GM04504 (cell line): ENCODE measurements at places on chromosomes 2 and 18.

- peak; percentile 48 for DNase-seq
Measured at GRCh38 chr2:191746346-191747169, 68.6 kb downstream of the NABP1 start.

- DNase-seq: no peak
Measured at GRCh38 chr2:130823886-130824491, 12.7 kb upstream of the ARHGEF4 start.

DNA sequence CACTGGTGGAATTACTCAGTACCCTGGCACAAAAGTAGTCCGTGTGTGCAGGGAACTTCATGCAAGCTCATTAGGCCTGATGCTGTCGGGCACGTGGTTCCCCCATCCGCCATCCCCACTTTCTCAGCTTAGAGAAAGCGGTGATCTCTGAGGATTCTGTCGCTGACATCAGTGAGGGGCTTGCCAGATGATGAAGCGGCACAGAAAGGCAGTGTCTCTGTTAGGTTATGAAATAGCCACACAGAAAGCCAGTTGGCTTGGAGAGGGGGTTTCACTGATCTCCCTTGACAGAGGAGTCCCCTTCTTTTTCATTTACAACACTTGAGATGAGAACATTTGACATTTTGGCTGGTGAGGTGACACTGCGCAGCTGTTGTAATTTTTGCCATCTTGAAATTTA, 179.7 kb downstream of the FAM210A start:
- no peak for DNase-seq

GRCh38 chr18:49752095-49752457, 61.3 kb downstream of the ACAA2 start:
- no peak for DNase-seq

DNA sequence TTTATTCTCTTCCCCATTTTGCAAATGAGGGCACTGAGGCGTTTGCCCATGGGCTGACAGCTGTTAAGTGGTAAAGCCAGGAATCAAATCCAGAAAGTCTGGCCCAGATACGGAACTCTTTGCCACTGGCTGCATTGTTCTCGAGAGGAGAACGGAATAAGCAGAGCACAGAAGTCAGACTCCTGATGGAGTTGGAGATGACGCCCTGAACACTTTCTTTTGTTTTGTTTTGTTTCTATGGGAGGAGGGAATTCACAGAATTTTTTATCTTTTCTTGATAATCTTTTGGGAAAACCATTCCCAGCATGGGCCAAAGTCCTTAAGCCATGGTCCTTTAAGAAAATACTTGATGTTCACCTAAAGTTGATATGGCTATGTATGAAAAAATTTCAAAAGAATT, 322.2 kb downstream of the RDH14 start:
- no peak for DNase-seq

GRCh38 chr2:235642446-235643098, 148.7 kb downstream of the AGAP1 start:
- no peak for DNase-seq

DNA sequence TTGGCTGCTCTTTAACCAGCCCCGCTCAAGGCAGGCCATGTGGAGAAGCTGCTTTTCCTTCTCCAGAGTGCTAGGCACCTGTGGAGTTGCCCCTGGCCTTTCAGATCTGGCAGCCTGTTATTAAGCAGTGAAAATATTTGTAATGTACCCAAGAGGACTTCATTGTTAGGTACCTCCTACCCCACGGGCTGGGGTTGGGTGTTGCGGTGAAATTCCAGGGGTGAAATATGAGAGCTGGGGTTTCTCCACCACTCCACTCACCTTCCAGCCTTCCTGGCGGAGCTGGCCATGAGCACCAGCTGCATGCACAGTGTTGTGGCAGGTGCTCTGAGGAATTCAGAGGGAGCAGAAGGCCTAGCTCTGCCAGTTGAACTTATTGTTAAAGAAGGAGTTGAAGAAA, 39.1 kb downstream of the NTSR2 start:
- no peak for DNase-seq

DNA sequence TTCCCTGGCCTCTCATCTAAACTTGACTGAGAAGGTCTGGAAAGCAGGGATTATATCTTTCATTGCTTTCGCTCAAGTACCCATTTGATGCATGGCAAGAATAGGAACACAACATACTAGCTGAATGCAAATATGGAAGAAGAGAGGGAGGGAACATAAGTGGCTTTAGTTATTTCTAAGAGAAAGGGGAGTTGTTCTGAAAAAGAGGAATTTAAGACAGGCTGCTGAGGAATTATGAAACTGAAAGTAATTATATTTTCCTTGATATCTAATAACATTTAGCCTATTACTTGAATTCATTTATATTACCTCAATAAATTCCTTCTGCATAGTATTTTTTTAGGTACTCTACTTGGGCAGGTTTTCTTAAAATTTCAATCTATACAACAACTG, 105.8 kb upstream of the TTN start:
- no peak for DNase-seq

DNA sequence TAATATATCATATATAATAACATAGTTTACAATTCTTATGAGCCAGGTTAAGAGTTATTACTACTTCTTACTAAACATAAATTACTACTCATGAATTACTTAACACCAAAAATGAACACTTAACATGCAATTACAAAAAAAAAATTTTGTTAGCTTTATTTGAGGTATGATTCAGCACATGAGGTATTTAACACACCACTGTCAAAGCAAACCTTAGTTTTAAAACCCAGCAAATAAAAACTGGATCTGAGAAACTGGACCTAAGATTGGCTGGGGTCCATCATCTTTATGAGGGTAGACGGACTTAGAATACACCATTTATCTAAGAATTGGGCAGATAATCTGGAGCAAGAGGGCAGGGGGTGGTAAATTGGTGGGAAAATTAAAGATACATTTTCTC, 81.8 kb upstream of the CREB1 start:
- DNase-seq: no peak

DNA sequence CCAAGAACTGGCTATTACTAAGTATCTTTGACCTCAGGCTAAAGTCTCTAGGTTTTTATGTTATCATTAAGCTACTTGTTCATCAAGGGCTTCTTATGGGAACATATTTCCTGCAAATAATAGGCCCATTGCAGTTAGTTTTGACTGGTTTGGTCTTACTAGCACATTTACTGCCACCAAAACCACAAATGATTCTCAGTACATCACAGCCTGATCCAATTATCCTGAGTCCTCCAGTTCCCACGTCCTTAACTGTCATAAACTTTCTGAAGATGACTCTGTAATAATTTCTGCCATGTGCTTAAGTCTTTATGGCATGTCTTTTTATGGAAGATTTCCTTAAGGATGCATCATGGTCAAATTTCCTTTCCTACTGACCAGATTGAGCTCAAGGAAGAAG, 123.3 kb upstream of the TANK start:
- DNase-seq: peak; percentile 90

GRCh38 chr18:11710578-11710977, 21.5 kb downstream of the GNAL start:
- DNase-seq: no peak

GRCh38 chr18:47726550-47726949, 203.9 kb downstream of the SMAD2 start:
- no peak for DNase-seq

GRCh38 chr2:240000671-240001070, 24.5 kb downstream of the NDUFA10 start:
- no peak for DNase-seq

DNA sequence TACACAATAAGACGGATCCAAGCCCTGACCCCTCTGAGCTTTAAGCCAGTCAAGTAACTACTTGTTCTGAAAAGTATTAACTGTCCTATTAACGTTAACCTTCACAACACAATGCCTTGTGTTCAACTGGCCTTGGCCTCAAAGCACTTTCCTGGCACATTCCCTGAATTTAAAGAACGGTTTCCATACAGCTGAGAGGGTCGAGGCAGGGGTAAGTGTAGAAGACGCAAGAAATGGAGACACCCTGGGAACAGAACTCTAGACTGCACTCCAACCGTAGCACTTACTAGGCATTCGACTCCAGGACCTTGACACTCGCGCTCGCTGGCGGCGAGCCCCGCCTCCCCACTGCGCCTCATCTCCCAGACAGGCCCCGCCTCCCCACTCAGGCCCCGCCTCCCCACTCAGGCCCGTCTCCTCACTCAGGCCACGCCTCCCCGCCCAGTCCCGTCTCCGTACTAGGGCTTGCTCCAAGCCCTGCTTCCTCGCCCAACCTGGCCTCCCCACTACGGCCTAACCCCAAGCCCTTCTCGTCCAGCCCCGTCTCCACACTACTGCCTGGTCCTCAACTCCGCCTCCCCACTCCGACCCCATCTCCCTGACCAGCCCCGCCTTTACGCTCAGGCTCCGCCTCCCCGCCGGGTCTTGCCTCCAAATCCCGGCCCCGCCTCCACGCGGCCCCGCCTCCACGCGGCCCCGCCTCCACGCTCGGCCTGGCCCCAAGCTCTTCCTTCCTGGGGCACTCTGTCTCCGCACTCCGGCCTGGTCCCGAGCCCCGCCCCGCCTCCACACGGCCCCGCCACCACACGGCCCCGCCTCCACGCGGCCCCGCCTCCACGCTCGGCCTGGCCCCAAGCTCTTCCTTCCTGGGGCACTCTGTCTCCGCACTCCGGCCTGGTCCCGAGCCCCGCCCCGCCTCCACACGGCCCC, 887 bp upstream of the TMEM87B start:
- peak; percentile 86 for DNase-seq

- no peak for DNase-seq
Measured at GRCh38 chr2:212961255-212961654, 190.2 kb downstream of the IKZF2 start.

- DNase-seq: no peak
Measured at GRCh38 chr2:206337956-206338355, 63.5 kb downstream of the ZDBF2 start.

- no peak for DNase-seq
Measured at GRCh38 chr2:159091976-159092375, 123.5 kb downstream of the TANC1 start.

GRCh38 chr2:84970868-84971509, at the start of gene KCMF1:
Gene KCMF1, plus strand, starts transcription at chr2:84971161. Its CDS starts 291 bp downstream, at chr2:84971452.
- DNase-seq: no peak

DNA sequence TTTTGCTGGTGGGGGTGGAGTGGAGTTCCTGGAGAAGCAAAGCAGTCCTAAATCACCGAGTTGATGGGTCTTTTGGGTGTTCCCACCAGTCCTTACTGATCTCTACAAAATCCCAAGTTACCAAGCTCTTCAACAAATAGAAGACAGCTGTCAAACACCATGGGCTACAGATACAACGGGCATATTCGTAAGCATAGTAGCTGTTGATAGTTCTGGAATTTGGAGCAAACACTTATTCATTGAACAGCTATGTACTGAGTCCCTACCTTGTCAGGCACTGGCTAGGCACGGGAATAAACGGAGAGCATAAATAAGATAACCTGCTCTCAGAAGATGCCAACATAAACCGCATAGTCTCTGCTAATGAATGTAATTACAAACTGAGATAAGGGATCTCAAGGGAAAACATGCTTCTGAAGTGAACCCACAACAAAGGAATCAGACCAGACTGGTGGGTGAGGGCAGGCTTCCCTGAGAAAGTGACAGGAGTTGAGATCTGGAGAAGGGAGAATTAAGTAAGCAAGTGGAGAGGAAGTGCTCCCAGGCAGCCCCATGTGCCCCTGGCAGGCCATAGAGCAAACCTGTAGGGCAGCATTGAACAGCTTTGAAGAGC, 947 bp upstream of the ANKRD44 start:
- no peak for DNase-seq

- no peak for DNase-seq
Measured at GRCh38 chr2:185161701-185162100, 563.4 kb downstream of the ZNF804A start.

- no peak for DNase-seq
Measured at GRCh38 chr2:238691596-238692491, 156.0 kb upstream of the TWIST2 start.

- DNase-seq: no peak
Measured at GRCh38 chr2:64649013-64649484, 4.7 kb downstream of the SERTAD2 start.

GRCh38 chr2:160836755-160837154, 323.5 kb upstream of the TANK start:
- peak; percentile 88 for DNase-seq

GRCh38 chr2:11656671-11657101, 13.3 kb downstream of the NTSR2 start:
- no peak for DNase-seq

GRCh38 chr2:103789381-103790095, 1027.7 kb downstream of the TMEM182 start:
- DNase-seq: no peak

DNA sequence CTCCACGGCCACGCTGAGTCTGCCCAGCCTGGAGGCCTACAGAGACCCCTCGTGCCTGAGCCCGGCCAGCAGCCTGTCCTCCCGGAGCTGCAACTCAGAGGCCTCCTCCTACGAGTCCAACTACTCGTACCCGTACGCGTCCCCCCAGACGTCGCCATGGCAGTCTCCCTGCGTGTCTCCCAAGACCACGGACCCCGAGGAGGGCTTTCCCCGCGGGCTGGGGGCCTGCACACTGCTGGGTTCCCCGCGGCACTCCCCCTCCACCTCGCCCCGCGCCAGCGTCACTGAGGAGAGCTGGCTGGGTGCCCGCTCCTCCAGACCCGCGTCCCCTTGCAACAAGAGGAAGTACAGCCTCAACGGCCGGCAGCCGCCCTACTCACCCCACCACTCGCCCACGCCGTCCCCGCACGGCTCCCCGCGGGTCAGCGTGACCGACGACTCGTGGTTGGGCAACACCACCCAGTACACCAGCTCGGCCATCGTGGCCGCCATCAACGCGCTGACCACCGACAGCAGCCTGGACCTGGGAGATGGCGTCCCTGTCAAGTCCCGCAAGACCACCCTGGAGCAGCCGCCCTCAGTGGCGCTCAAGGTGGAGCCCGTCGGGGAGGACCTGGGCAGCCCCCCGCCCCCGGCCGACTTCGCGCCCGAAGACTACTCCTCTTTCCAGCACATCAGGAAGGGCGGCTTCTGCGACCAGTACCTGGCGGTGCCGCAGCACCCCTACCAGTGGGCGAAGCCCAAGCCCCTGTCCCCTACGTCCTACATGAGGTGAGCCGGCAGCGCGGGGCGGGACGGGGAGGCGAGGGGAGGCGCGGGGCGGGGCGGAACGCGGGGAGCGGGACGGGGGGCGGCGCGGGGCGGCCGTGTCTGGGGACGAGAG, 15.2 kb downstream of the NFATC1 start:
- no peak for DNase-seq

- DNase-seq: no peak
Measured at GRCh38 chr2:45736757-45737704, 85.6 kb downstream of the PRKCE start.
